ENCODE measurements at places on chromosomes 4 and X.

- no peaks in the 10 kb centered on the region for H3K36me3 ChIP-seq
- H3K4me3 ChIP-seq = no peak overlapping the region
These were observed 41.5 kb downstream of the CBLL2 start for GRCh38 chrX:22314211-22314610.

DNA sequence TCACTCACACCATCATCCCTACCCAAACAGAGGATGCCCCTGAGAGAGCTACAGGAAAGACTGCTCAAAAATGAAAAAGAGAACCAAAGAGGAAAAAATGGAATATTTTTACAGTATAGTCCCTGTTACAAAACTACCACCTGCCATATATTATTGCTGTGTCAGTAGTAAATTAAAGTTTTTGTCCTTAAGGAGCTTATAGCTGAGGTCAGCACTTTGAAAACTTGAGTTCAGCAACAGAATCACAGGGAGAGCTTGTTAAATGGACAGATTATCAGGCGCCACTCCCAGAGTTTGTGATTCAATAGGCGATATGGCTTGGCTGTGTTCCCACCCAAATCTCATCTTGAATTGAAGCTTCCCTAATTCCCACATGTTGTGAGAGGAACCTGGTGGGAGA is 71.9 kb upstream of the FAM9A start:
- no peak overlapping the region for H3K27ac ChIP-seq
- no peaks in the 10 kb centered on the region for H3K27me3 ChIP-seq
- H3K4me3 ChIP-seq = no peak overlapping the region
- H3K36me3 ChIP-seq = no peaks in the 10 kb centered on the region

- no peaks in the 10 kb centered on the region for H3K4me1 ChIP-seq
- H3K36me3 ChIP-seq = no peaks in the 10 kb centered on the region
- DNase-seq = no peak
- no peak overlapping the region for H3K27ac ChIP-seq
- H3K27me3 ChIP-seq = no peaks in the 10 kb centered on the region
- no peak overlapping the region for H3K4me3 ChIP-seq
These were observed 98.7 kb upstream of the TLL1 start for GRCh38 chr4:165774326-165774725.

DNA sequence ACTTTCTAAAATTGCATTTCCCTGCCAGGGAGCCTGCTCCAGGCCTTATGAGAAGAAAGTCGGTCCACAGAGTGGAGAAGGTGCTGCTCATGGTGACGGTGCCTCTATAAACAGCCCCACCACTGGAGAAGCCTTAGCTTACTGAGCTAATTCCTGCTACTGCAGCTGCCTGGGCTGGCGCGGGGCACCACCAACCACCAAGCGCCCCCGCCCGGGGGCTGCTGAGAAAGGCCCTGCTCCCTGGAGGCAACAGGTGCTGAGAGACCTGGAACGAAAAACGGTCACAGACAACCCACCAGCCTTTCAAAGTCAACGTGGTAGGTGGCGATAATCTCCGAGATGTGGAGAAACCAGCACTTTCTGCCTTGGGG is 2.9 kb downstream of the HCFC1 start:
- H3K36me3 ChIP-seq = peaks cover 6% of the 10 kb centered on the region
- no peak for DNase-seq
- H3K4me3 ChIP-seq = peak overlapping the region; percentile 72
- no peaks in the 10 kb centered on the region for H3K27me3 ChIP-seq
- peaks cover 47% of the 10 kb centered on the region for H3K4me1 ChIP-seq

GRCh38 chrX:8848441-8848840 is 47.3 kb upstream of the FAM9A start:
- no peak overlapping the region for H3K4me3 ChIP-seq
- DNase-seq = no peak
- H3K4me1 ChIP-seq = peaks cover 6% of the 10 kb centered on the region
- H3K27me3 ChIP-seq = no peaks in the 10 kb centered on the region
- H3K36me3 ChIP-seq = no peaks in the 10 kb centered on the region

DNA sequence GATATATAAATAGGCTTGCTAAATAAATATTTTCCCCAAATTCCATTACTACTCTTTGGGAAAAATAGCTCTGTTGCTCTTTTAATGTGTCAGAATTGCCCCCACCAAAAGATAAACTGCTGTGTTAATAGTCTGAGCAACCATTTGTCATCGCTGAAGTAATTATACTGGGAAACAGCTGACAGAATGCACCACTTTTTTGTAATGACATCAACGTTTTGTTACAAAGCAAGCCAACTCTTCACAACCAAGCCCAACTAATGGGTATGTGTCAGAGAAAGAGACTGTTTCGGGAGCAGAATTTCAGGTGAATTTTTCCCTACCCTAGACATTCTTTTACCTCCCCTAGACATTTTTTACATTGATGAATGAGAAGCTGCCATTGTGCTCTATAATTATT is 405.0 kb upstream of the MAGEB18 start:
- H3K4me1 ChIP-seq = no peaks in the 10 kb centered on the region
- H3K36me3 ChIP-seq = no peaks in the 10 kb centered on the region
- H3K27me3 ChIP-seq = no peaks in the 10 kb centered on the region
- no peak overlapping the region for H3K4me3 ChIP-seq
- H3K27ac ChIP-seq = no peak overlapping the region
- DNase-seq = no peak

- peaks cover 17% of the 10 kb centered on the region for H3K36me3 ChIP-seq
- no peaks in the 10 kb centered on the region for H3K4me1 ChIP-seq
- no peak overlapping the region for H3K27ac ChIP-seq
These were observed 83.0 kb upstream of the IL13RA1 start for GRCh38 chrX:118644378-118644777.

- no peak overlapping the region for H3K27ac ChIP-seq
- H3K36me3 ChIP-seq = peaks cover 3% of the 10 kb centered on the region
- no peak overlapping the region for H3K4me3 ChIP-seq
- no peaks in the 10 kb centered on the region for H3K4me1 ChIP-seq
- DNase-seq = no peak
- H3K27me3 ChIP-seq = no peaks in the 10 kb centered on the region
These were observed 136.2 kb downstream of the TBC1D19 start for GRCh38 chr4:26719954-26720552.

GRCh38 chr4:112726041-112726440 is 89.1 kb downstream of the LARP7 start:
- no peaks in the 10 kb centered on the region for H3K36me3 ChIP-seq
- DNase-seq = no peak
- no peaks in the 10 kb centered on the region for H3K27me3 ChIP-seq
- no peak overlapping the region for H3K4me3 ChIP-seq

GRCh38 chr4:94408549-94409374 is 43.0 kb upstream of the PDLIM5 start:
- no peak overlapping the region for H3K4me3 ChIP-seq
- H3K36me3 ChIP-seq = no peaks in the 10 kb centered on the region
- peak overlapping the region; percentile 66 for H3K27ac ChIP-seq
- no peak for DNase-seq
- no peaks in the 10 kb centered on the region for H3K27me3 ChIP-seq
- H3K4me1 ChIP-seq = peaks cover 46% of the 10 kb centered on the region

- H3K4me1 ChIP-seq = no peaks in the 10 kb centered on the region
- H3K27ac ChIP-seq = peak overlapping the region; percentile 79
- no peaks in the 10 kb centered on the region for H3K27me3 ChIP-seq
- DNase-seq = no peak
- peak overlapping the region; percentile 53 for H3K4me3 ChIP-seq
These were observed 230.7 kb upstream of the STK26 start for GRCh38 chrX:131792356-131792749.

GRCh38 chr4:122212880-122213279 is 60.7 kb downstream of the BLTP1 start:
- peaks cover 8% of the 10 kb centered on the region for H3K36me3 ChIP-seq
- H3K27me3 ChIP-seq = no peaks in the 10 kb centered on the region
- H3K4me3 ChIP-seq = no peak overlapping the region
- no peak for DNase-seq
- H3K4me1 ChIP-seq = no peaks in the 10 kb centered on the region
- H3K27ac ChIP-seq = no peak overlapping the region

DNA sequence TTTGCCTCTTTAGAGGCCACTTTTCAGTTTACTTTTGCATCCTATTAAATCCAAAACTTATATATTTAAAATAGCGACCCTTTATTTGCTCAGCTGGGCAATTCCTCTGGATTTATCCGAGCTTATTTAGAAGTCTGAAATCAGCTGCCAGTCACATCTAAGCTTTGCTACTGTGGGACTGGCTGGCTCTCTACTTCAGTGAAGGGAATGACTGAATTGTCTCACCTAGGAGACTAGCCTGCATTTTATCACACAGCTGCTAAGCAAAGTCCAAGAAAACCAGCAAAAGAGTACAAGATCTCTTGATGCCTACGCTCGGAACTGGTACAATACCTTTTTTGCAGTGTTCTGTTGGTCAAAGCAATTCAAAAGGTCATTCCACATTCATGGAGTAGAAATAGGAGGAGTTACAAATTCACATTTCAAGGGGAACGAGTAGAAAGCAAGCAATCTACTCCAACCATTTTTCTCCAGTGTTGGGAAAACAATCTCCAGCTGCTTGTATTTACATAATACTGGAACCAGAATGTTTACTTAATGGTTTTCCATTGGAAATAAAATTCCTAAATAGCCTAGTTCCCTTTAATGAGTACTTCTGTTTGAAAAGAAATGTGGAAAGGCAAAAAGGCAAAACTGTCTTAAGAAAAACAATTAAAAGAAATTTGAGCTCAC is 160.2 kb downstream of the MAGEB5 start:
- H3K27ac ChIP-seq = no peak overlapping the region
- H3K36me3 ChIP-seq = no peaks in the 10 kb centered on the region
- no peak for DNase-seq
- no peaks in the 10 kb centered on the region for H3K27me3 ChIP-seq
- no peaks in the 10 kb centered on the region for H3K4me1 ChIP-seq

DNA sequence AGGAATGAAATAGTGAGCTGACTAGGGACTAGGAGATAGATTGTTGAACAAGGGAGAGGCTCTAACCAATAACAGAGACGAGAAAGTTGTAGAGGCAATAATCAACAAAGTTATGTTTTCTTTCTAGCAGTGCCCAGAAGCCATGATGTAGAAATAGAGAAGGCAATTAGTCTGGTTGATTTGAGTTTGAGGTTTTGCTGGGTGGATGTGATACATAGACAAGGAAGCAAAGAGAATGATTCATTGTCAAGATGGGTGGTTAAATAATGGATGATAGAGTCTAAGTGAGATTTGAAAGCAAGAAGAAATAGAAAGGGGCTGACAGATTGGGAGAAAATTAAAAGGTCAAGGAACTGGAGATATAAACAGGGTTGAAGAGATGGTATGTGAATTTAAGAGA is 11.2 kb downstream of the RBM41 start:
- no peak for DNase-seq
- H3K36me3 ChIP-seq = no peaks in the 10 kb centered on the region
- no peak overlapping the region for H3K27ac ChIP-seq
- H3K27me3 ChIP-seq = no peaks in the 10 kb centered on the region
- H3K4me1 ChIP-seq = no peaks in the 10 kb centered on the region

DNA sequence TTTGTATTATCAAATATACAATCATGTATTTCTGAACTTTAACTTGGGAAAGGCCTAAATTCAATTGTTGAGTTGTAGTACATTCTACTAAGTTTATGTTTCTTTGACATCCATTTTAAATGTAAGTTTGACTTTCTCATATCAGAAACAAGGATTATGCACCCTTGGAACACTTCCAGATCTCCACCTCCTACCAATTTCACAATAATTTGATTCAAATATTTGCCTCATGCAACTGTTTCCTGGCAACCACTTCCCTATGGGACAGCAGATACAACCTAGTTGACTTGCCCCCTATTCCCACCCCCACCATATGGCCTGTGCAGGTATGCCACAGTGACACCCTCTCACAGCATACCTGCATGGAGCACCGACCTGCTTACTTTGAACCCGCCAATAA is 506.4 kb upstream of the PABPC4L start:
- H3K27ac ChIP-seq = no peak overlapping the region
- no peak overlapping the region for H3K4me3 ChIP-seq
- no peak for DNase-seq
- H3K4me1 ChIP-seq = no peaks in the 10 kb centered on the region

GRCh38 chrX:133854290-133854689 is 131.1 kb downstream of the GPC3 start:
- no peaks in the 10 kb centered on the region for H3K4me1 ChIP-seq
- H3K27ac ChIP-seq = no peak overlapping the region
- no peak for DNase-seq
- H3K36me3 ChIP-seq = no peaks in the 10 kb centered on the region

DNA sequence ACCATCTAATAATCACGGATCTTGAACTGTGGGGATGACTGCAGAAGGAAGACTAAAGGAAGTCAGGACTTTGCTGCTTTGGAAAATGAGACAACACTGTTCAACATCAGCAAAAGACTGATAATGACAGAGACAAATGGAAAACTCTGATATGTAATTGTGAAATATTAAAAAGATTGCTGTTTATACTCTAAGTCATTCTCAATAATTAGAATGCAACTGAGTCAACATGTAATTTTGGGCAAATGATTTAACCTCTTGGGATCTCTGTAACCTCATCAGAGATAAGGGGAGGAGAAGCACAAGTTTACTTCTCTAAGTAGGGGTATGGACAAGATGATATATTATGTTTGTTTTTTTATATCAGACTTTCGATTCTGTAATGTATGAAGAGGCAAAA is 121.9 kb downstream of the GASK1B start:
- no peaks in the 10 kb centered on the region for H3K4me1 ChIP-seq
- H3K27me3 ChIP-seq = no peaks in the 10 kb centered on the region
- H3K27ac ChIP-seq = no peak overlapping the region
- H3K36me3 ChIP-seq = no peaks in the 10 kb centered on the region
- no peak overlapping the region for H3K4me3 ChIP-seq

- no peak overlapping the region for H3K4me3 ChIP-seq
- no peaks in the 10 kb centered on the region for H3K36me3 ChIP-seq
- no peak overlapping the region for H3K27ac ChIP-seq
- no peak for DNase-seq
These were observed 97.5 kb downstream of the MAOA start for GRCh38 chrX:43753637-43754036.

- H3K36me3 ChIP-seq = peaks cover 70% of the 10 kb centered on the region
- H3K27ac ChIP-seq = no peak overlapping the region
- DNase-seq = no peak
- no peaks in the 10 kb centered on the region for H3K4me1 ChIP-seq
- no peaks in the 10 kb centered on the region for H3K27me3 ChIP-seq
These were observed 10.7 kb downstream of the GRSF1 start for GRCh38 chr4:70829015-70829414.

- no peaks in the 10 kb centered on the region for H3K36me3 ChIP-seq
- peaks cover 80% of the 10 kb centered on the region for H3K4me1 ChIP-seq
- no peak overlapping the region for H3K4me3 ChIP-seq
- DNase-seq = no peak
- H3K27ac ChIP-seq = no peak overlapping the region
- no peaks in the 10 kb centered on the region for H3K27me3 ChIP-seq
These were observed 35.3 kb downstream of the LGI2 start for GRCh38 chr4:24995346-24995919.

Data from esophagus muscularis mucosa (tissue), 4 donors.